ENCODE measurements at places on chromosomes 2 and 18.

DNA sequence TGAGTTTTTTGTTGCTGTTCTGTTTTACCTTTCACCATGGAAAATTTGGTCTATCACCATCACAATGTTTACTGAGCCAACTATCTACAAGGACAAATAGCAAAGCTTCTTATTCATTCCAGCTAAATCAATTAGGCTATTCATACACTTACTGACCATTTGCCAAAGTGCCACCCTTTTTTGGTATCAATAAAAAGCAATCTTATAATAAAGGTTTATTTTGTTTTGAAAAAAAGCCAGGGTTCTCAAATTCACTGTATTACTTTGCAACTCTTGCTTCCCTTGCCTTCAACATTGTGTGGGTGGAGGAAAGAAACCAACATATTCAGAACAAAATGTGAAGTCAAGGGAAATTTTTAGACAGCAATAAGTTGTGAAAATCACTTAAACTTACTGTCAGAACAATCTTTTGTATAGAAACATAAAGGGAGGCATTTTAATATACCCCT, 15.3 kb downstream of the PELI1 start:
- no peak overlapping the region for H3K27ac ChIP-seq
- peaks cover 36% of the 10 kb centered on the region for H3K36me3 ChIP-seq
- no peak for DNase-seq
- no peaks in the 10 kb centered on the region for H3K27me3 ChIP-seq
- no peak overlapping the region for H3K4me3 ChIP-seq
- peaks cover 44% of the 10 kb centered on the region for H3K4me1 ChIP-seq

GRCh38 chr2:39413063-39413737, 23.9 kb downstream of the MAP4K3 start:
- H3K27ac ChIP-seq: no peak overlapping the region
- no peak for DNase-seq
- H3K27me3 ChIP-seq: no peaks in the 10 kb centered on the region

DNA sequence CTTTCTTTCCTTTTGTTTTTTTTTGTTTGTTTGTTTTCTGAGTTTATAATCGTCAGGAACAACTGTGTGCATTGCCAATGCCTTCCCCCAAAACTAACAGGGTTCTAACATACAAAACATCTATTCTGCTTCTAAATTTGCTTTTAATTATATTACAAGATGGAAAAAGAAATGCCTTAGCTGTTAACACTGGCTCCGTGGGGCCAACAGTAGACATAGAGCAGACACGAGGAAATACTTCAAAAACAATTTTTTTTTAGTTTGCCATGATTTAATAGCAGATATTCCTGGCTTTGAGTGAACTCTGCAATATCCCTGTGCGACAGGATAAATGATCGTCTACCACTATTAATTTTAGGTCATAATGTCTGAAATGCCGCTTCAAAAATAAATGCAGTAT, 153.3 kb upstream of the HNRNPA3 start:
- no peaks in the 10 kb centered on the region for H3K36me3 ChIP-seq
- no peak overlapping the region for H3K4me3 ChIP-seq
- no peaks in the 10 kb centered on the region for H3K27me3 ChIP-seq
- no peak overlapping the region for H3K27ac ChIP-seq

- no peak overlapping the region for H3K27ac ChIP-seq
- DNase-seq: no peak
- peaks cover 6% of the 10 kb centered on the region for H3K27me3 ChIP-seq
- H3K4me1 ChIP-seq: peaks cover 12% of the 10 kb centered on the region
- H3K36me3 ChIP-seq: no peaks in the 10 kb centered on the region
These were observed 27.8 kb downstream of the ZNF532 start for GRCh38 chr18:58892488-58892887.

DNA sequence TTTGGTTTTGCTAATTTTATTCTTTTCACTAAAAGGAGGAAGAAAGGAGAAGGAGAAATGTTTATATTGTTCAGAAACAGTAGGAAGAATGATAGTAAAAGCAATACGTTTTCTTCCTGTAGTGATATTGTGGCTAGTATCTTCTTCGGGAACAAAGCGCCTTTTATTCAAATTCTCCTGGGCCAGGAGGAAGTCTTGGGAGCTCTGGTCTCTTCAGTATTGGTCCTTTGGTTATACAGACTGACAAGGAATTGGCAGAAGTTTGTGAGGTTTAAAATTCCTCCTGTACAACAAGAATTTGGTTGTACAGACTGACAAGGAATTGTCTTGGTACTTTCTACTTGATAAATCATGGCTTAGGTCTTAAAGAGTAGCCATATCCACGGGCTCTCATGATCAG, 9.9 kb downstream of the GIGYF2 start:
- DNase-seq: no peak
- H3K27ac ChIP-seq: no peak overlapping the region
- peaks cover 35% of the 10 kb centered on the region for H3K36me3 ChIP-seq
- H3K27me3 ChIP-seq: no peaks in the 10 kb centered on the region
- H3K4me1 ChIP-seq: peaks cover 2% of the 10 kb centered on the region

GRCh38 chr2:28552045-28552823, 56.4 kb downstream of the PLB1 start:
- H3K4me3 ChIP-seq: no peak overlapping the region
- H3K27me3 ChIP-seq: no peaks in the 10 kb centered on the region
- H3K27ac ChIP-seq: peak overlapping the region; percentile 3

DNA sequence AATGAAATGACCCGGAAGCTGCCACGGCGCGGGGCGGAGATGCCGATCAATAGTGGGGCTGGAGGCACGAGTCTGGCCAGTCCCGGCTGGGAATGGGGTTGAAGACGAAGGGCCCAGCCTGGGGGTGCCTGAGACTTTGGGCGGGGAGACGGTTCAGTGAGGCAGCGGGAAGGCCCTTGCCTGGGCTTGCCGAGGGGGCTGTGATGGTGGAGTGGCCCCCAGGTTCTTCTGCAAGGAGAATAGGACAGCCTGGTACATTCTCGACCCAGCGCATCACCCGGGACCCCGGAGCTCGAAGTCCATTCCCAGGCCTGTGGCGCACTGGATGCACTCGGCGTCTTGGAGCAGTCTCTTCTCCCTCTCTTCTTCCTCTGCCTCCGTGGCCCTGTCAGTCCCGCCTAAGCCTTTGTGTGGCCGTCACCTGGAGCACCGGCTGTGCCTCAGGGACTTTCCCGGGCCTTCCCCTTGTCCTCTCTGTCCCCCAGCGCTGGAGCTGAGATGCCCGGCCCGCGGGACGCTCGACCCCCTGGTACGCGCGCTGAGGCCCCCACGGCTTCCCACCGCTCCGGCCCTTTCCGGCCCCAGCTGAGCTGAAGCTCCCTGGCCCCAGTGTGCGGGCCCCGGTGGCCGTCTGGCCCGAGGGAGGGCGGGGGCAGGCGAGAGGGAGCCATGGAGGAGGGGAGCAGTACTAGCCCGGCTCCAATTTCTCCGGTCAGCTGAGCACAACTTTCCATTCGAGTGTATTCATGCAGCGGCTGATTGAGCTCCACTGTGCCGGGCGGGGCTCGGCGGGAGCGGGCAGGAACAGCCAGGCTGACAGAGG, 8.0 kb downstream of the SIX3 start:
- H3K36me3 ChIP-seq: peaks cover 5% of the 10 kb centered on the region
- H3K27me3 ChIP-seq: peaks cover 93% of the 10 kb centered on the region
- H3K4me1 ChIP-seq: peaks cover 18% of the 10 kb centered on the region
- H3K4me3 ChIP-seq: no peak overlapping the region
- no peak for DNase-seq

DNA sequence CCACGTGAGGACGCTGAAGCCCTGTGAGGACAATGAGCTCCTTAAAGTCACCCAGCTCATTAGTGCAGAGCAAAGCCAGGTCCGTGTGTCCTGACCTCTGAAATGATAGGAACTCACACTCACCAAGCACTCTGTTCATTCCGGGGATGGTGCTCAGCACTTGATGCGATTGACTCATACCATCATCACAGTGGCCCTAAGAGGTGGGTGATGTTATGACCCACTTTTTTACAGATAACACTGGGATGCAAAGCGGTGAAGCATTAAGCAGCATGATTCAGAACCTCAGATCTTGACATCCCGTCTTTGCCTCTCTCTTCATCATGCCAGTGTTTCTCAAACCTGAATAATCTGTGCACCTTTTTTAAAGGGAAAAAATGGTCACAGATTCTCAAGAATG, 234.8 kb downstream of the ALPK2 start:
- peaks cover 4% of the 10 kb centered on the region for H3K27me3 ChIP-seq
- no peak for DNase-seq
- peaks cover 9% of the 10 kb centered on the region for H3K4me1 ChIP-seq

- peaks cover 3% of the 10 kb centered on the region for H3K27me3 ChIP-seq
- H3K4me1 ChIP-seq: no peaks in the 10 kb centered on the region
- no peak overlapping the region for H3K4me3 ChIP-seq
These were observed 47.9 kb downstream of the EFR3B start for GRCh38 chr2:25089605-25090315.

DNA sequence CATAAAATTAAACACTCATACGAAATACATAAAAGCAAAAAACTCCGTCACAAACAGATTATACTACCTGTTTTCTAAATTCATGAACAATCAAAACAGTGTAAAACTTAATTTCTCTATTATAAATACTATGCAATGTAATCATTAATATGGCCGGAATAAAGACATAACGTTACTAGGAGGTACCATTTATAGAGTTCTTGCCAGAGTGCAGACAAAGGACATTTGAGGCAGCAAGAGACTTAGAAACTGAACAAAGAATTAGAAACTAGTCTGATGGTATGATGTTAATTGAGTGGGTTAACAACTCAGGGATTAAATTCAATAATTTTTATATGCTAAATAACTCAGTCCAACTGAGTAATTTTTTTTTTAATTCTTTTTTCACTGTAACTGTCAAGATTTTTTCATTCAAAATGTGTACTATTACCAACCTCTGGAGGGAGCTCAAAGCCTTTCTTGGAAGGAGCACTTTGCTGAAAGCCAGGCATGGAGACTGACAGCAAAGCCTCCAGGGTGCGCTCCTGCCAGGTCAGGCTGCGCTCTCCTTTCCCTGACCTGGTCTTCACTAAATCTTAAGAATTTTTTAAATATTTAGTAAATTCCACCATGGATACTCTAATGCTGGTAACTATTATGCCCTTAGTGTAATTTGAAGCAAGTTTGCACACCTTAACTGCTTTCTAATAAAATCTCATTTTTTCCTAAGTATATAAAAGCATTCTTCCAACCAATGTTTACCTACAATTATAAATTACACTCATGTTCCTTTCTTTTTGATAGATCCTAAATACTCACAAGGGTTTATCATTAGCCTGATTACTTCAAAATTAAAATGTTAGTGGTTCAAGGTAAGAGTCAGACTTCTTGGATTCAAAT, 34.1 kb downstream of the WDR35 start:
- DNase-seq: peak; percentile 65
- H3K27me3 ChIP-seq: no peaks in the 10 kb centered on the region
- H3K36me3 ChIP-seq: no peaks in the 10 kb centered on the region
- no peak overlapping the region for H3K27ac ChIP-seq

DNA sequence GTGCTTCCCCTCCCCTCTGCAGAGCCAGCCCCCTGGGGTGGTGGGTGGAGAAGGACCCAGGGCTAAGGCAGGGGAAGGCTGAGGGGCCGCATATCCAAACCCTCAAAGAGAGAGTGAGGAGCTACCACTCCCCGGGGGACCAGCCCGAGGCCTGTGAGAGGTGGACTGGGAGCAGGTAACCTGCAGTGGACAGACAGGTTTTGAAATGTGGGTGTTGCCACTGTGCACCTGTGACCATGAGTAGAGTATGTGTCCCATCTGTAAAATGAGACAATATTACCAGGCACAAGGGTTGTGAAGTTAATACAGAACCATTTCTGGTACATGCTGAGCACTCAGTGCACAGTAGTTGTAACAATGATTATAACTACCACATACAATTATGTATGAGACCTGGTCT, 51.2 kb upstream of the POMC start:
- no peaks in the 10 kb centered on the region for H3K27me3 ChIP-seq
- no peaks in the 10 kb centered on the region for H3K36me3 ChIP-seq
- no peak overlapping the region for H3K4me3 ChIP-seq

DNA sequence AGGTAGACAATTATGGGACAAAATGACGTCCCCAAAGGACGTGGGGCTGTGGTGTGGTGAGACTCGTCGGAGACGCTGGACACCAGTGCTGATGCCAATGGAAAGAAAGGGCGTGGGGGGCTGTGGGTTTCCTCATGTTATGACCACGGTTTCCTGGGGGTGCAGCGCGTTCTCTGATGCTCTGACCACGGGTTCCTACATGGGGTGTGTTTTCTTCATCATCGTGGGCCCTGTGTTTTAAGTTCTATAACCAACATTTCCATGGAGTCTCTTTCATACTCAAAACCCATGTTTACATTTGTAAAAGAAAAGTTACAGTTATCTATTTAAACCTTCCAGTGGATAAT, 141.6 kb downstream of the RTP5 start:
- H3K36me3 ChIP-seq: no peaks in the 10 kb centered on the region
- peaks cover 13% of the 10 kb centered on the region for H3K27me3 ChIP-seq
- peak; percentile 57 for DNase-seq
- peak overlapping the region; percentile 52 for H3K27ac ChIP-seq
- H3K4me3 ChIP-seq: no peak overlapping the region
- H3K4me1 ChIP-seq: peaks cover 17% of the 10 kb centered on the region

DNA sequence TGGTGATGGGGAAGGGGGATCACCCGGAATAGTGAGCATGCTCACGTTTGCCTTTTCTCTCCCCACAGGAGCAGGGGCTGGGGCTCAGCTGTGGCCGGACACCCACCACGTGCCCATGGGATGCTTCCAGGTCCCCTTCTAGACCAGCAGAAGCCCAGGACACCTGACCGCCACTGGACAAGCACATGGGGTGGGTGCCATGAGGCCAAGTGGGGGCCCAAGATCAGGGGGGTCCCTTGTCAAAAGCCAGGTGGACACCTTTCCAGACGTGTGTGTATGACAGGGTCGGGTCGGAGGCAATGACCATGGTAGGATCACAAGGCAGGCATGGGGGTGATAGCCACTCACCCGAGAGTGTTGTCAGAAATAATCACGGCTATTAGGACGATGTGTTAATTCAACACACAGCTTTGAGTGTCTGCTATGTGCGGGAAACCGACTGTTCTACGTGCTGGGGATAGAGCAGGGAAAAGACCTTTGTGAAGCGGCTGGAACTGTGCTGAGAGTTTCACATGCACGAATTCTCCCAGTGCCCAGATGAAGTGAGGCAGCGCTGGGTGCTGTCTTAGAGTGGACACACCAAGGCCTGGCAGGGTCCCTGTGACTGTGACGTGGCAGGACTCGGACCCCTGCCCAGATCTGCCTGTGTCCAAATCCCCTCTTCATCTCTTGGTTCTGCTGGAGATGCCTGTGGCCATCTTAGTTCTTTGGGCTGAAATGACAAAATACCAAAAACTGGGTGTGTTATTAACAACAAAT, 244.7 kb downstream of the NDUFA10 start:
- no peak overlapping the region for H3K4me3 ChIP-seq
- peaks cover 16% of the 10 kb centered on the region for H3K27me3 ChIP-seq
- no peaks in the 10 kb centered on the region for H3K36me3 ChIP-seq
- no peaks in the 10 kb centered on the region for H3K4me1 ChIP-seq
- DNase-seq: peak; percentile 33

DNA sequence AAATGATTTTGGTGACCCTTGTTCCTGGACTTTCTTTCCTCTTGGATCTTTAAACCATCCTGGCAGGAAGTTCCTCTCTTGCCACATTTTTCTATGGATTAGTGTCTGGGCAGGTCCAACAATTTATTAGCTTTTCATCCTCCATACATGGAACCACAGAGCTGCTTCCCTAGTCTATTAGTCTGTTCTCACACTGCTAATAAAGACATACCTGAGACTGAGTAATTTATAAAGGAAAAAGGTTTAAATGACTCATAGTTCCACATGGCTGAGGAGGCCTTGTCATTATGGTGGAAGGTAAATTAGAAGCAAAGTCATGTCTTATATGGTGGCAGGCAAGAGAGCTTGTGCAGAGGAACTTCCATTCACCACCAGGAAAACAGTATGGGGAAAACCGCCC, 122.9 kb downstream of the DDX1 start:
- DNase-seq: no peak
- H3K27ac ChIP-seq: no peak overlapping the region
- no peaks in the 10 kb centered on the region for H3K36me3 ChIP-seq

GRCh38 chr18:37309861-37310260, 255.7 kb downstream of the CELF4 start:
- no peaks in the 10 kb centered on the region for H3K36me3 ChIP-seq
- H3K4me1 ChIP-seq: no peaks in the 10 kb centered on the region
- H3K27ac ChIP-seq: no peak overlapping the region
- no peaks in the 10 kb centered on the region for H3K27me3 ChIP-seq

Data from activated CD8-positive, alpha-beta memory T cell treated with anti-CD3 and anti-CD28 coated beads, Interleukin-2, amount 10 ng/mL, durations not matched to agents 7 days and 5 days (primary cell).